ENCODE measurements at places on chromosomes 4 and X.

GRCh38 chr4:182019148-182019652 lies 224.0 kb upstream of the TENM3 start:
- H3K4me3 ChIP-seq = no peak overlapping the region
- H3K27me3 ChIP-seq = no peaks in the 10 kb centered on the region
- H3K27ac ChIP-seq = no peak overlapping the region
- H3K36me3 ChIP-seq = no peaks in the 10 kb centered on the region
- no peaks in the 10 kb centered on the region for H3K4me1 ChIP-seq
- no peak for DNase-seq

DNA sequence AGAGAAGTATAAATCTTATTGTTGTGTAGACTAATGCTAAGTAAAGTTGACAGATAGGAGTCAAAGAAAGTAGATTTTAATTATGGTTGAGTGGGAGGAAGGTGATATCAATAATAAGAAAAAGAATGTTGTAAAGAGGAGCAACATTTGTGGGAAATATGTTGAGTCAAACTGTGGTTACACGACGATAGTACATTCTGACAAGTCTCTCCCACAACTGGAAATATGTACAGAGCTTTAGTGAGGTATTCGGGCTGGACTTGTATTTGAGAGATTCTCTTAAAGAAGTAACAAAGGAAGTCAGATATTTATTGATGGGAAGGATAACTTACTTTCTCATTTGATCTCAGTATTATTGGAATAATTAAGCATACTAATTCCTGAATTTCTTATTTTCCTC lies 525.3 kb upstream of the MAGEB2 start:
- no peaks in the 10 kb centered on the region for H3K36me3 ChIP-seq
- H3K4me3 ChIP-seq = no peak overlapping the region
- no peaks in the 10 kb centered on the region for H3K27me3 ChIP-seq
- H3K4me1 ChIP-seq = no peaks in the 10 kb centered on the region
- no peak overlapping the region for H3K27ac ChIP-seq

DNA sequence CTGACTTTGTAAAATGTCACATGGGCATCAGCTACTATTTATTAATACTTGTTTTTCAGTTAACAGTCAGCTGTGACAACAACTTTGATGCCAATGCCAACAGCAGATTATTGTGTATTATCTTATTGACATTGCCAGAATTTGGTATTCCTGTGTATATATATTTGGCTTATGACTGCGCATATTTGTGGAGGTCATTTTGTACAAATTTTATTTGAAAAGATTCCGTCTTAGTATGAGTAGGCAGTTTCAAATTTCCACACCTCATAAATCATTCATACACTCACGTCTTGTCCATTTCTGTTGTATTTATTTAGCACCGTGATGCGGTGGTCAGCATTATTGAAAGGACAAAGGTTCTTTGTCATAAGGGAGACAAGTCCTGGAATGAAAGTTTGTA lies 558.2 kb upstream of the NDST4 start:
- no peak for DNase-seq
- no peaks in the 10 kb centered on the region for H3K36me3 ChIP-seq
- H3K27me3 ChIP-seq = no peaks in the 10 kb centered on the region
- H3K27ac ChIP-seq = no peak overlapping the region
- H3K4me1 ChIP-seq = peaks cover 6% of the 10 kb centered on the region

- H3K4me1 ChIP-seq = peaks cover 1% of the 10 kb centered on the region
- no peaks in the 10 kb centered on the region for H3K36me3 ChIP-seq
- no peak overlapping the region for H3K4me3 ChIP-seq
- no peak for DNase-seq
Observed at GRCh38 chr4:138512756-138513155, 270.6 kb upstream of the SLC7A11 start.

DNA sequence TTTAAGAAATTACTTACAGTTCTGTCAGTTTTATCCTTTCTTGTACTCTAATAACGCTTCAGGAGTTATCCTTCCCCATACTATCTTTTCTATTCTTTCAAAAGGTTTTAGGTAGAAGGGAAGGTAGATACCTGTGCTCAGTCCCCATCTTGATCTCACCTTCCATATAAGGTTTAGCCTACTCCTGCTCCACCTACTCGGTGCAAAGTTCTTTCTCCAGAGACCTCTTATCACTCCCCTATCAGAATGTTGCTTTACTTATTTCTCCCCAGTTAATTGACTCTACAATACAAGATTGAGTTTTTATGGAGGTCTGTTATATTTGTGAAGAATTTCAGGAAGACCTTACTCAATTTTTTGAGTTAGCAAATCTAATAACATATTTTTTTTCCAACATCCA lies 33.9 kb downstream of the SPRY1 start:
- H3K36me3 ChIP-seq = no peaks in the 10 kb centered on the region
- H3K4me1 ChIP-seq = peaks cover 8% of the 10 kb centered on the region
- H3K27ac ChIP-seq = no peak overlapping the region
- no peak overlapping the region for H3K4me3 ChIP-seq

Data from Calu3 (cell line).